ENCODE measurements at places on chromosomes 3 and 15.

DNA sequence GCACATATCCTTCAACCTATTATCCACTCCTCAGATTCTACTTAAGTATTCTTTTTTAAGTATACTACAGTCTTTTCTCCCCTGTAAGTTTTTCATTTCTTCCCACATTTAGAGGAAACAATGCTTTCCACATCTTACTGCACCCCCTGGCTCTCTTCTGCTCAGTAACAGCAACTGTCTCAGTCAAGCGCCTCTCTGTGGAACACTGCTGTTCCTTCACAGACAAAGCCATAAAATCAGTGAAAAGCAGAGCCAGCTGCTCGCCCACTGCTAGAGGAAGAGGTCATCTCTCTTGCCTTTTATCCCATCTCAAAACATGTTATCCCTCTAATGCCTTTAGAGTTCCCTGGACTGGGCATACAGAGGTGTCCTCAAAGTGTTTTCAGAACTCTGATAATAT is 24.8 kb downstream of the SERP1 start:
- no peak for DNase-seq

GRCh38 chr15:41502795-41503668 is 9.4 kb downstream of the ITPKA start:
- no peak for DNase-seq

- DNase-seq, result no peak
These were observed 346.6 kb upstream of the RBMS3 start for GRCh38 chr3:28934126-28934813.

GRCh38 chr15:77836121-77836692 is 203.5 kb upstream of the LINGO1 start:
- no peak for DNase-seq

- no peak for DNase-seq
These were observed 62.0 kb upstream of the ATP2C1 start for GRCh38 chr3:130831719-130832400.

GRCh38 chr15:72604794-72605193 is 49.7 kb upstream of the GOLGA6B start:
- DNase-seq, result no peak

Data from T-helper 9 cell (primary cell).